T-helper 2 cell (primary cell): ENCODE measurements at places on chromosomes 16 and 17.

GRCh38 chr16:14487579-14487978 is 142.5 kb downstream of the PARN start:
- no peak for DNase-seq

DNA sequence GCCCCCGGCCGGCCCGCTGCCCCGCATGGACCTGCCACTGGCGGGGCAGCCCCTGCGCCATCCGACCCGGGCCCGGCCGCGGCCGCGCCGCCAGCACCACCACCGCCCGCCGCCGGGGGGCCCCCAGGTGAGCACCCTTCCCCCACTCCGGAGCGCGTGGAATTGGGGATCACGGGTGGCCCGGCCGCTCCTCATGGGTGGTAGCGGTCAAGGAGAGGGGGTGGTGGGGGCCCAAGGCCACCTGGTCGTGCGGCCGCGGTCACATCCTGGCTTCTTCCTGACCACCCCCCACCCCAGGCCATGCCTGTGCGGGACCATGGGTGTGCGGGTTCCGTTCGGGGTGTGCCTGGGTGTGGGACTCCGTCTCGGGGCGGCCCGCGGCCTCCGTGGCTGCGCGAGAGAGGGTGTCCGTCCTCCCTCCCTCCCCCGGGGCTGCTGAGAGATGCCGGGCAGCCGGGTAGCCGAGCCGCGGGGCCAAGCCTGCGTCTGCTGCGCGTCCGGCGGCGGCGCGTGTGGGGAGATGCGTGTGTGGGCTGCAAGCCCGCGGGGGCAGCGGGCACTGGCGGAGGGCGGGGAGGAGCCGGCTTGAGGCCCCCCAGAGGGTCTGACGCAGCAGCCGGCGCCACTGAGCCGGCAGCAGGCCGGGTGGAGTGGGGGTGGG is 6.8 kb downstream of the ACD start:
- no peak for DNase-seq

GRCh38 chr17:81983639-81984373 is 6.4 kb downstream of the ASPSCR1 start:
- no peak for DNase-seq

DNA sequence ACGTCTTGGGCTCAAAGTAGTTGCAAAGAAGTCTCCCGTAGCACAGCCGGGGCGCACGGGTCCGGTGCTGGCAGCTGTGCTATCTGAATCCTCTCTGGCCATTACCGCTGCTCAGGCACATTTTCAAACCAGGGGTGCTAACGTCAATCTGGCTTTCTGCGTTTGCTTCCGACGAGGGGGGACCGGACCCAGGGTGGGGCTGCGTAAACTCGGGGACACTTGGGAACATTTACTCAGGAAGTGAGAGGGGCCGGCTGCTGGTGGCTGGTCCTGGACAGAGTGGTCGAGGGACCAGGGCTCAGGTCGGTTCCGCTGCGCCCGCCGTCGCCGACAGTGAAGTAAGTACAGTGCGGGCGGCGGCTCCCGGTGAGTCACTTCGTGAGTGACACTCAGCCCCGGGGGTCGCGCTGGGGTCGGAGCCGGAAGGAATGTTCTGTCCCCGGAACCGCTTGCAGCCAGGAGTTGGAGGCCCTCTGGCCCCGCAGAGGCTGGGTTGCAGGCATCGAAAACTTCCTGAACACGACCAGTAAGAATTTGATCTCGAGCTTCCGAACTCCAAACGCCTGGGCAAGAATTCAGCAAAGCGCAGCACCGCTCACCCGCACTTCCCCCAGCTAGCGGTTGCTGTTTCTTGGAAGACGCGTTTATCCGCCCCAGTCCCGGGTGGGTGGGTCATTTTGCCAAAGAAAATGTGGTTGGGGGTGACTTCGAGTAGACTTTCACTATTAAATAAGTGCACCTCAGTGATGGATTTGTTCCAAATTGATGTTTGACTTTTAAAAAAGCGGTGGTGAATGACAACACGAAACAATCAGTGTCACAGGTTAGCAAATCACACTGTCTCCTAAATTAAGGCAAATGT is 1.4 kb upstream of the HS3ST3B1 start:
- peak; percentile 29 for DNase-seq

DNA sequence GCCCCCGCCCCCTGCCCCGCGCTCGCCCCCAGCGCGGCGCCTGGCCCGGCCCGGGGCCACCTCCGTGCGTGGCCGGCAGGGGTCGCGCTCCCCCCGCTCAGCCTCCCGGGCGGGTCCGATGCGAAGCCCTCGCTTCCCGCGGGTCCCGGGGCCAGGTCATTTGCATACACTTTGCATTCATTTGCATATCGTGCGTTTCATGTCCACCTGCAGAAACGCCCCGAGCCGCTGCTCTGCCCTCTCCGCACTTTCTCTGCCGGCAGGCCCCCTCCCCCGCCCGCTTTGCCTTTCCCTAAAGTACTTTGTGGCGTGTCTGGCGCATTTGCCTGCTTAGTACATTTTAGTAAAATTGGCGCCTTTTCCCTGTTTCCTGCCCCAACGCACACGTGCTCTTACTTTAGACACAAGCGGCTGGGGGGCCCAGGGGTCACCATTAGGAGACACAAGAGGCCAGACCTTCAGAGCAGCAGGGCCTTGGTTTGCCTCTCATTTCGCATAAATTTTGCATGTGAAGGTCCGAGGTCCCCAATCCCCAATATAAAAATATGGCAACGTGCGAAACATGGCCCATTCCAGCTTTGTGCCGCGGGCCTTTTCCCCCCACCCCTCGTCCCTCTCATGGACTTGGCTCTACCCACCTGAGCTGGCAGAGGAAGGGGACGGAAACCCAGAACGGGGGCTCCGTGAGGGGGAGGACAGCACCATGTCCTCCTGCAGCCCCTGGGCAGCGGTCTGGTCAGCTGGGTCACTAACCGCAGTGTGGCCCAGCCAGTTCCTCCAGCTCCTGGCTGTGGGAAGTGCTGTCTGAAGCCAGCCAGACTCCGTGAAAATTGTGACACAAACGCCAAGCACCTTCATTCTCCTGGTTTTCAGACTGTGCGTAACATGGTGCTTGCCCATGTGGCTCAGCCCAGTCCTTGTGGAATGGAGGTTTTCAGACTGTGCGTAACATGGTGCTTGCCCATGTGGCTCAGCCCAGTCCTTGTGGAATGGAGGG is 34.8 kb downstream of the CBFA2T3 start:
- peak; percentile 15 for DNase-seq

DNA sequence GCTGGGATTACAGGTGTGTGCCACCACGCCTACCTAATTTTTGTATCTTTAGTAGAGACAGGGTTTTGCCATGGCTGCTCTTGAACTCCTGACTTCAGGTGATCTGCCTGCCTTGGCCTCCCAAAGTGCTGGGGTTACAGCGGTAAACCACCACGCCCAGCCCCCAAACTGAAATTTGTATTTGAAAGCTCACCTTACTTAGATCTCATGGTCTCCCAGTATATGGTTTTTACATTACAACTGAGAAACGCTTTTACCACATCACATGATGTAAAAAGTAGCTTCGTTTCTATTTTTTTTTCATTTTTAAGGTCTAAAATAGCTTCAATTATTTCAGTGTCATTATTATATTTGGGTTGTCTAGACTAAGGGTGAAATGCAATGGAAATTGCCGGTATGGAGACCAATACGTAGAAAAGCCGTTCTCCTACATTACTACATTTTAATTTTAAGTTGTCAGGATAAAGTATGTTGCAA is 93.3 kb downstream of the BCAS3 start:
- DNase-seq: no peak

- DNase-seq: peak; percentile 98
Measured at GRCh38 chr17:7214300-7215135, 5.1 kb downstream of the DLG4 start.

- DNase-seq: no peak
Measured at GRCh38 chr16:84082835-84083569, 33.7 kb downstream of the MBTPS1 start.

- no peak for DNase-seq
Measured at GRCh38 chr17:4313221-4314114, 49.7 kb upstream of the ANKFY1 start.

- no peak for DNase-seq
Measured at GRCh38 chr16:30764086-30764485, 2.0 kb downstream of the RNF40 start.

DNA sequence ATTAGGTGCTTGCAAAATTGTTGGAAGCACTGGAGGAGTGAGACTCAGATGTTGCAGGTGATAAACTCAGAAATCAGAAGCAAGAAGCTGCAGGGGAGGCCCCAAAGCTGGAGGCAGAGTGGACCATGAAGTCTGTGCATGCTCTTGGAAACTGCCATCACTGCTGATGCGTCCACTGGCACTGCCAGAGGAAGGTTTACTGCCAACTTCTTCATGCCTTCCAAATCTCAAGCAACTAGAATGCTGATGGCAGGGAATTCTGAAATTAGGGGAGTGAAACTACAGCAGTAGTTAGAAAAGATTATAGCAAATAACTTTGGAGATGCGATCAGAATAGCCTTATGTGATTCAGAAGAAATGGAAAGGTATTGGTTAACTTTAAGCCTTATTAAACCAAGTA is 277.1 kb upstream of the SDK2 start:
- no peak for DNase-seq

DNA sequence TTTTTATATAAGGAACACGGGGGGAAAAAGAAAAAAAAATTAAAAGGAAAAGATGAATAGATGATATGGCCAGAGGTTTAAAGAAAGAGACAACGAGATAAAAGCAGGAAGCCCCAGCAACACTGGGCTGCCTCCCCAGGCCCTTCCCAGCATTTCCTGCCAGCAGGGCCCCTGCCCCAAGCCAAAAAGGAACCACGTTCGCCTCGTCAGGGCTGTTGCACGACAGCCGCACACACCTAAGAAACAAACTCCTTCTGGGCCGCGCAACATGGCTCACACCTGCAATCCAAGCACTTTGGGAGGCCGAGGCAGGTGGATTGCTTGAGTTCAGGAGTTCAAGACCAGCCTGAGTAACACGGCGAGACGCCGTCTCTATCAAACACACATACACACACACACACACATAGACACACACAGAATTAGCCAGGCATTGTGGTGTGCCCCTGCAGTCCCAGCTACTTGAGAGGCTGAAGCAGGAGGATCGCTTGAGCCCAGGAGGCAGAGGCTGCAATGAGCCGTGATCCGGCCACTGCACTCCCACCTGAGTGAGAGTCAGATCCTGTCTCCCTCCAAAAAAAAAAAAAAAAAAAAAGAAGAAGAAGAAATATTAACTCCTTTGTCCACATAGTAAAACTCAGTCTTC is 83.0 kb downstream of the ANKRD11 start:
- peak; percentile 45 for DNase-seq

GRCh38 chr16:55570159-55570558 is 3.7 kb downstream of the CAPNS2 start:
- DNase-seq: no peak

DNA sequence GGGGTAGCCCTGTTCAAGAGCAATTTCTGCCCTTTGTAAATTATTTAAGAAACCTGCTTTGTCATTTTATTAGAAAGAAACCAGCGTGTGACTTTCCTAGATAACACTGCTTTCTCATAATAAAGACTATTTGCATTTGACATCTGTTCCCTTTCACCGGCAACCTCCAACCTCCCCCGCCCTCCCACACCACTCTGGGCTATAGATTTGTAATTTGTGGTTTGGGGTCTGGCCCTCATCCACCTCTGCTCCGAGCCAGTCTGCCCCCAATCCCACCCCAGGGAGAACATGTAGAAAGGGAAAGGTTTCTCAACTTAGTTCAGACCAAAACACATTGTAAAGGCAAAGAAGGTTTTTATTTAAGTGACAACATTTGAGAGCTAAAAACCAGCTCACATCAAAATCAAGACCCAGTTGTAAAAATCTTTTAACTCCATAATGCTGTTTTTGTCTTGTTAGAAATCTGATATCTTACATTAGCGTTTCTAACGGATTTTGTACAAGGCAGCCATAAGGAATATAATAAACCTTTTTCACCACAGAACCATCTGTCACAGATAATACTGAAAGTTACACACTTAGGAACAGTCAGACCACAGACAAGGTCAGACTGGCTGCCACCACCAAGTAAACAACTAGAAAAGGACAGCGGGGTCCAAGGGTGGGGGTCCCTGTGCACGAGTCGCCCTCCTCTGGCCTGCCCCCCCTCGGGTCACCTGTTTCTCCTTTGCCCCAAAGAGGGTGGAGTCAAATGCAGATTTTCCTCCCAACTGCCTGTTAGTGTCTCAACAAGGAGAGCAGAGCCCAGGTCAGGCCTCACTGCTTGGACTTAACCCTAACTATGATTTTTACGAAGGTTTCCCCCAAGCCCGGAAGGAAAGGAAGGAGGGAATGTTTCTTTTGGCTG is 6.9 kb downstream of the PIMREG start:
- DNase-seq: no peak

DNA sequence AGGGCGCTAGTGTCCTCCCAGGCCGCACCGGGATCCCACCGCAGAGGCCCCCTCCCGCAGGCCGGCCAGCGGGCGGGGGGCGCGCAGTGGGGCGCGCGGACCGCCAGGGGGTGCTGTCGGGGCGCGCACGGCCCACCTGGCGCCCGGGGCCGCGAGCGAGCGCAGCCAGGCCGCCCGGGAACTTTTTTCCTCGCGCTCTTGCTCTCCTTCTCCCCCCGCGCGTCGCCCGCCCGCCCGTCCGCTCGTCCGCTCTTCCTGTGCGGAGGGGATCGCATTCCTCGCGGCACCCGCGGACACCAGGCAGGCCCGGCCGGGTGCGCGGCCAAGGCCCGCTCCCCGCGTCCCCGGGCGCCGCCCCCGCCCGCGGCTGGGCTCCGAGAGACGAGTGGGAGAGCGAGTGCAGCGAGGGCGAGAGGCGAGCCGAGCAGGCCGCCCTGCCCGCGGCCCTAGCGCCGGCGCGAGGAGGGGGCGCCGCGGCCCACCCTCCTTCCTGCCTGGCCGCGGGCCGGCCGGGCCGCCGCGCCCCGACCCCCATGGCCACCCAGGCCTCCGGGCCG is at the start of gene RAI1:
Gene RAI1, plus strand, starts transcription at position 272 of the 557 bp plus-strand sequence. CDS start 111,491 bp downstream, outside the sequence.
- DNase-seq: peak; percentile 61

GRCh38 chr17:74252211-74252610 is 21.8 kb upstream of the DNAI2 start:
- no peak for DNase-seq

- peak; percentile 62 for DNase-seq
Measured at GRCh38 chr17:78263063-78263735, 31.8 kb downstream of the TMEM235 start.

GRCh38 chr17:49823614-49824013 is 24.3 kb downstream of the TAC4 start:
- DNase-seq: no peak

GRCh38 chr16:14398014-14398717 is 231.9 kb downstream of the PARN start:
- DNase-seq: no peak

GRCh38 chr17:67982034-67982640 is 14.1 kb downstream of the C17orf58 start:
- no peak for DNase-seq

DNA sequence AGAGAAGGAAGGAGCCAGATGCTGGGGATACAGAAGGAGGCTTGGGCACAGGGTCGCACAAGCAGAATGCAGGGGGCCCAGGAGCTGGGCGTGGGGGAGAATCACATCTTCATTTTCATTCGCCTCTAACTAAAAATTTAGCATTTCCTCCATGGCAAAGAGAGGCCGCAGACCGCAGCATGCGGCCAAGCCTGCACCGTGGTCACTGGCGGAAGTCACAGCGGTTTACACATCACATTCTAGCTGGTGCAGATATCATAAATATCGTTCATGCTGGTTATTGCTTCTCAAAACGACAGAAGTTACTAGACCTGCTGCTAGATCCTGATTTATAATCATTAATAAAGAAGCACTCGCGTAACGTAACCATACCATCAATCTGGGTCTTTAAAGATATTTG is 162.0 kb downstream of the NTN1 start:
- DNase-seq: no peak

GRCh38 chr16:66287926-66288325 is 78.6 kb upstream of the CDH5 start:
- no peak for DNase-seq
